ENCODE measurements at places on chromosomes 11 and 22.

DNA sequence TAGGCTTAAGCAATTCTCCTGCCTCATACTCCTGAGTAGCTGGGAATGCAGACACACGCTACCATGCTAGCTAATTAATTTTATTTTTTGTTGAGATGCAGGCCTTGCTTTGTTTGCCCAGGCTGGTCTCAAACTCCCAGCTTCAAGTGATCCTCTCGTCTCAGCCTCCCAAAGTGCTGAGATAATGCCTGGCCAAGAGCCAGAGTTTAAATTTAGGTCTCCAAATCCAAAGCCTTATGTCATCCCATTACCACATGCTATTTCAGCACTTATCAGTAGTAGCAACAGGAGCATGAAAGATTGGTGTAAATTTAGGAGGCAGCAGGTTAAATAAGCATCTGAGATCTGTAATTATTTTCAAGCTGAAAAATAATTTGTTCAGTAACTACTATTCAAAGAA, 326.1 kb upstream of the ANO5 start:
- no peak for DNase-seq

DNA sequence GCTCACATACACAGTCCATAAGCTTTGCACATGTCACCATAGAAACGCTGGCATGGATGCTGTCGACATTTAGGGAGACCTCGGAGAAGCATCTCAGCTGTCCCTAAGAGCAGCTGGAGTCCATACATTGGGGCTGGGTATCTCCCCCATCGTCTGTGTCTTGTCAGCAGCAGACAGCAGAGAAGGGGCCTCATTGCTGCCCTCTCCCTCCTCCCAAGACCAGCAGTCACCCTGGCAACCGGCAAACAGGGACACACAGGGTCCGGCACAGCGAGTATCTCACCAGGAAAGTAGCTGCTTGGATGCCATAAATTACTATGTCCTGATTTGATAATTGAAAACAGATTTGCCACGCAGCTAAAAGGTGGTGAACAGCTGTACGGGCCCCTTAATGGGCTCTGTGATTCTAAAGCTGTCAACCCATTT, 84.4 kb downstream of the CD44 start:
- no peak for DNase-seq

DNA sequence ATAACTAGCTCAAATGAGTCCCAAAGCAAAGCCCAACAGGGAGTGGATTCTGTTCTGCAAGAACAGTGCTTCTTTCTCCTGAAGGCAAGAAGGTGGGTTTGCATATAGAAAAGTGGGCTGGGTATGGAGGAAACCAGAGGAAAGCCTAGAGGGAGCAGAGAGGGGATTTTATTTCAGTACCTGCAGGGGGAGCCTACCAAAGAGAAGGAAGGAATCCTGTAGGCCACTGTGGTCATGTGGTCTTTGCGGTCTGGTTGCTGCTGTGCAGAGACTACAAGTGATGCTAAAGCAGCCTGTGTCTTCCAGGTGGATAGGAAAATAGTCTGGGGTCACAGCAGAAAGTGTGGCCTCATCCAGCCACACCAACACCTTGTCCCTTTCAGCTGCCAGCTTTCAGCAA, 33.2 kb upstream of the ZBTB16 start:
- DNase-seq: no peak

DNA sequence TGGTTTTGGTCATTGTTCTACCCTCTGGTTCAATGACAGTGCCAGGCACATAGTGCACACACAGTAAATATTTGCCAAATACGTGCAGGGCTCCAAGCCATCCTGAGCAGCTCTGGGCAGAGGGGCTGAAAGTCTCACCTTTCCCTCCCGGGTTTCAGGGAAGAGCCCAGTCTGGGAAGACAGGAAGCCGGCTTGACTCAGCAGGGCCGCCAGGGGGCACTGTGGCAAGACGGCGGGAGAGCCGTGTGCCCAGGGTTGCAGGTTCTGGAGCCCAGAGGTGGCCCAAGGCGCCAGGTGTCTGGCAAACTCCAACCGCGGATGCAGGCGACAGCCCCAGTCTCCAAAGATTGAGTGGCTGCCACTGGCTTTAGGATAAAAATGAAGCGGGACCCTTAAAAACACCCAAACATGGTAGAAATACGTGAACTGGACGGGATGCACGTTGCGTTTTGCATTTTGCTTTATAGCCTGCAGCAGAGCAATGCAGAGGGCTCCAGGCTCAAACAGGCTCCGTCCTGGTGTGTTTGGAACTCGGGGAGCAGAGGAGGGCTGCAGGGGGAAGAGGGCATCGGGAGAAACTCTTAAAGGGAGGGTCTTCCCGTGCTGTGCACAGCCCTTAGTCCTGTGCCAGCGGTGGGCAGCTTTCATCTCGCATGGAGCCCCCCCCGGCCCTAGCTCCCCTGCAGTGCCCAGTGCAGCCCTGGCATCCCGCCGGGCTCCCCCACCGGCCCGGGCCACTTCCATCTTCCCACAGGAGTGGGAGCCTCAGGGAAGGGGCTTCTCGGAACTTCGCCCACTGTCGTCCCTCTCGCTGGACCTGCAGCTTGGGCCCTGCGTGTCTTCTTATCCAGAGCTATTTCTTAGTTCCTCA, 10.7 kb downstream of the KRTAP5-5 start:
- DNase-seq: no peak

GRCh38 chr11:19573666-19574065, 139.0 kb upstream of the NAV2 start:
- no peak for DNase-seq

DNA sequence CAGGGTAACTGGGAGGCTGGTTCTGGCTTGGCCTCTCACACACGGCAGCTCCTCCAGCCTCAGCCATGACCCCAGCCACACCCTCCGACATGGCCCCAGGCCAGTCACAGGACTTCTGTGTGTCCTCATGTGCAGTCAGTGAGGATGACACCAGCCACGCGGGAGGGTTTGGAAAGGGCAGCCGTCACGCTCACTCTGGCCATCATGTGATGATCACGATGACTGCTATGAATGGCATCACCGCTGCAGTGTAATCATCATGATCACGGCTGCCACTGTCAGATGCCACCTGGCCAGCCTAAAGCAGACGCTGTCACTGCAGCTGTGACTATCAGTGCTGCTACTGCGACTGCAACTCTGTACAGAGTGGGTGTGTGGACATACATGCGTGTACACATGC, 640.9 kb downstream of the BRD1 start:
- no peak for DNase-seq

DNA sequence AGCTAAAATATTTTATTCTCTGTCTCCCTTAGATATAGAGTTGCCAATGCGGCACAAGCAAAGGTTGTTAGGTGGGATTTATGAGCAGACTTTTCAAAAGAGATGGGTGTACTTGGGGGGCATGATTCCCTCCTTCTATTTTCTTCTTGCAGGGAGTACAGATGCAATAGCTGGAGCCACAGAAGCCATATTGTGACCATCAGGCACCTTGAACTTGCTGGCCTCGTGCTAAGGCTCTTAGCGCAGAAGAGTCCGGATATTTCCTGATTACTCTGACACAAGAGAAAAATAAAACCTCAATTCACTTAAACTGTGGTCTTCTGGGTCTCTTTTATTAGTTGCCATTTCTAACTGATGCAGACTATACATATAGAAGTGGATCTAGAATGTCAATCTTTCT, 547.4 kb downstream of the MIAT start:
- DNase-seq: no peak

DNA sequence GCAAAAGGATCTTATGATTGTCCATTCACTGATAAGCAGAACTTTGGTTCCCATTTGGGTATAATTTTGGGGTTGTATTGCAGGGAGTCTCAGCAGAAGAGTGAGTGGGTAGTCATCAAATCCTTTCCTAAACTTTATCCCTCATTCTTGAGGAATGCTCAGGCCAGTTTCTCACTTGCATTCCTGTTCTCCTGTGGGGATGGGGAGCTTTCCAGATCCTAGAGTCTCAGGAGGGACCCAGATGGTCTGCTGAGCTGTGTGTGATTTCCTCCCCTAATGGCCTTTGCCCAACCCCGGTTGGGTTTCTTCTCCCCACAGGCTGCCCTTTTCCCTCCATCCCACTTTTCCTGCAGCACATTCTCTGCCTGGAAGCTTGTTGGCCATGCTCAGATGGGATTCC, 79.9 kb downstream of the MIAT start:
- DNase-seq: no peak

DNA sequence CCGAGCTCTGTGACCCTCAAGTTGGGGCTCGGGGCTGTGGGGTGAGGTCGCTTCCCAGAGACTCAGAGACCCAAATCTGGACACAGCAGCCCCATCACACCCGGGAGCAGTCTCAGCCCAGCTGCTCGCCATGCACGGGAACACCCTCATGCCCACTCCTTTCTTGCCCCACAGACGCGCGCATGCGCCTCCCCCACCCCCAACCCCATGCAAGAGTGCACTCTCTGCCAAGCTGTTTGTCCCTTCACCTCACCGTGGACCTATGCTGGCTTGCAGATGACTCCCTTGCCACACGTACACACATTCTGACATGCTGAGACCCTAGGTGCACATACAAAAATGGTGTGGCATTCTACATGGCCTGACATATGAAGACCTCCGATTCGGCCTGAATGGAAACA, 478 bp upstream of the CD248 start:
- DNase-seq: no peak

DNA sequence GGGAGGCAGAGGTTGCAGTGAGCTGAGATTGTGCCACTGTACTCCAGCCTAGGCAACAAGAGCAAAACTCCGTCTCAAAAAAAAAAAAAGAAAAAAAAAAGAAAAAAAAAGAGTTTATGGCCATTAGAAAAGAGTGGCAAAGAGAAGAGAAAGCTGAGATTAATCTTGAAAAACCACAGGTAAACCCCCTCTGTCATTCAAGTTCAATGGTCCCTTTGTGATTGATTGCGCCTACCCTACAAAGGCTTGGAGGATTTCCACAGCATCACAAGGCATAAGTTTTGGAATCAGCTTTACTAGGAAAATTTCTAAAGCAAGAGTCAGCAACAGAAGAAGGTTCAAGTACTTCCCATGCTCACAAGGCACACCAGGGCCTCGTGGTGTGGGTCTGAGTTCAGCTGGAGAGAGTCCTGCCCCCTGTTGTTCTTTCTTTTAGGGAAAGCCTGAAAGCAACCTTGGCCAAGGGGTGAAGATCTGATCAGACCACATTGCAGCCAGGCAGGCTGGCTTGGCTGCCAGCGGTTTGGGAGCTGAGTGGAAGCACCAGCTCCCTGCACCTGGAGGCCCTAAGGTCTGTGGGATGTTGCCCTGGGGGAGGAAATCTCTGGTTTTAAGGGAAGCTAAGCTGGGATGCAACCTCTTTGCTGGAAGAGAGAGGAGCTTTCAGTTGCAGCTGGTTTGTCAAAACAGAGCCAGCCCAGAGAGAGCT, 41.8 kb downstream of the SLN start:
- DNase-seq: no peak

- no peak for DNase-seq
Observed at GRCh38 chr11:8287297-8287696, 23.6 kb upstream of the LMO1 start.

DNA sequence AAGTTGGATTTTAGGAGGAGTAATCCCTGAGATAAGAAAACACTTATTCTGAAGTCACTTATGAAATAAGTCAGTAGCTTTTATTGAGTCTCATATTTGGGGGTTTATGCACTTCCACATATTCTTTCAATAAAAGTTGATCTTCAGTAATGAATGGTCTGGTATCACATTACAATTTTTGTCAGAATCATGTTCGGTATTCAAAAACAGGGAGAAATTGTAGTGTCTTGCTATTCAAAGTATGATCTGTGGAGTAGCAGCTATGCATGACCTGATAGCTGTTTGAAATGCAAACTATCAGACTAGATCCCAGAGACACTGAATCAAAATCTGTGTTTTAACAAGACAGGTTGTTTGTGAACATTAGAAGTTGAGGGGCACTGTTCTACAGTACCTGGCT, 857.6 kb downstream of the METTL15 start:
- no peak for DNase-seq

DNA sequence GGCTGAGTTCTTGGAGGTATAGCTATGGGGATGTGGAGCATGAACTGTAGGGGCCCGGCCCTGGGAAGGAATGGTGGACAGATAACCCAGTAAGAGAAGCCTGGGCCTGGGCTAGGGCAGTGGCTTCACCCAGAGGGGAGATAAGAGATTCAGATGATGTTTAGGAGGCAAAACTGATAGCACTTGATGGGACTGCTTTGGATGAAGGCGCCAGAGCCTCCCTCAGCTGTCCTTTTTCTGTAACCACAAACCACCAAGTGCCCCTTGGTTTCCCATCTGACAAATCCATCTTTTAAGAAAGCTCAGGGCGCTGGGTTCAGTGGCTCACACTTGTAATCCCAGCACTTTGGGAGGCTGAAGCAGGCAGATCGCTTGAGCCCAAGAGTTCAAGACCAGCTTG, 23.4 kb downstream of the RELT start:
- DNase-seq: no peak

DNA sequence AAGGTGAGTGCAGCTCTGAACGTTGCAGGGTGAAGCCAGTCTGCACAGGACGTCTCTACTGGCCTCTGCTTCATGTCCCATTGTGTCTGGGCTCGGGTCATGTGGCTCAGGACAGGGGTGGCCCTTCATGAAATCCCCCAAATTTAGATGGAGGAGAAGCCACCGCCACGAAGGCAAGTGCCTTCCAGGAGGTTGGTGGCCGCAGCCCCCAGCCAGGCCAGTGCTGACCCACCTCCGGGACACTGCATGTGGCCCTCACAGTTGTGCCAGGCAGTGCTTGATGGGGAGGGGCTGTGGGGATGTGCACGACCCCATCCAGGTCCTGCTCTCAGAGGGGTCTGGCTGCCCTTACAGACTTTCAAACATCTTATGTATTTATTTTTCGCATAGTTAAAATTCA, 1311.1 kb downstream of the BRD1 start:
- no peak for DNase-seq
